CD4-positive, alpha-beta memory T cell (primary cell): ENCODE measurements at places on chromosomes 6 and 20. TPM values are rescaled to one million over a fixed set of nuclear protein-coding genes. Genes with fewer than 3 reads are reported as not detected.

GRCh38 chr6:121439475-121439874 lies 4.0 kb downstream of the GJA1 start:
- no peak for DNase-seq
- H3K36me3 ChIP-seq = no peaks in the 10 kb centered on the region

GRCh38 chr6:111338843-111339242 lies 144.2 kb downstream of the REV3L start:
- H3K27me3 ChIP-seq = no peaks in the 10 kb centered on the region
- H3K27ac ChIP-seq = no peak overlapping the region
- no peak for DNase-seq
- H3K4me3 ChIP-seq = no peak overlapping the region

The MCHR2 gene
- total RNA-seq = not detected

DNA sequence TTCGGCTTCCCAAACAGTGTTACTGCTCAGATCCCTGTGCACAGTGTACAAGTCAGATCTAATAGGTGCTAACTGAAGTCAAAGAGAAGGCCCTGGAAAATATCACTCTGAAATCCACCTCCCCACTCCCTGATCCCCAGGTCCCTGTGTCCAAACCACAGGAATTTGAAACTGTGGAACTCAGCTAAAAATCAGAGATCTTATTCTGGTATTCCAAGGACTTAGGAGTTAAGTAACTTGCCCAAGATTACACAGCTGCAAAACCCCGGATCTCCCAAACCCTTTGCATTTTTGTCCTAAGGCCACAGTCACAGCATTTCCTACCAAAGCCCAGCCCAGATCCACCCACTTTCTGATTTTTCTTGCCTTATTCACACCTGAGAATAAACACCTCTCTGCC lies 32.3 kb upstream of the SLC23A2 start:
- H3K4me3 ChIP-seq = no peak overlapping the region
- H3K36me3 ChIP-seq = no peaks in the 10 kb centered on the region
- no peak for DNase-seq
- H3K27ac ChIP-seq = no peak overlapping the region
